ENCODE measurements at places on chromosomes 16 and 17. TPM values are rescaled to one million over a fixed set of nuclear protein-coding genes. Genes with fewer than 3 reads are reported as not detected.

DNA sequence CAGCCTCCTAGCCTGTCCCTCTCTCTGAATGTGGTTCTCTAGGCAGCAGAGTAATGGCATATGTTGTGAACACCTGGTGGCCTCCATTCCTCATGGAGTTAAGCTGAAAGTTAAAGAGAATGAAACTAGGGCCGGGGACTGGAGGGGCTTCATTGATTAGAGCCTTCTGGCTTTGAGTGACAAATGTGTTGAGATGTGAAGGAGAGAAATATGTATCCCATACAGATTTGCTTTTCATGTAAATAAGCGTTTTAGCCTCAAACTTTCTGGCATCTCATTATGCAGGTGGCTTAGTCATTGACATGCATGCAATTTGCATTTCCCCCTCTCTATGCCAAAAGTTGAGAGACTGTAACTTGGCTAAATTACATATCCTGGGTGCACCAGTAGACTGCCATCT, 537.7 kb upstream of the EEF2KMT start:
- DNase-seq = no peak

DNA sequence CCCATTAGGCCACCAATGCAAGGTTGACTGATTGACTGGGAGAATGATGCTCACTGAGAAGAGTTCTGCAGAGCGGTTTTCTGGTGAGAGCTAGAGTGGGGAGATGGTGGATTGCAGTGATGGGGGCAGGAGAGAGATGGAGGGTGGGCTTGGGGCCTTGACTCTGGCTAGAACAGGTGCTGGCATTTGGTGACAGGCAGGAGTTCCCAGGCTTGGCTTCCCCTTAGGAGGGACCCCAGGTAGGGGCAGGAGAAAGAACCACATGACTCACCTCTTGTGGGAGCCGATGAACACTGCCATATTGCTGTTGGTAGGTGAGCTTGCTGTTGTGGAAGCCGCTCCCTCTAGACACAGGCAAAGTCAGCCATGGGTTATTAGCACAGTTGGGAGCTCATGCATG, 8.0 kb downstream of the CD300LB start:
- DNase-seq = no peak

DNA sequence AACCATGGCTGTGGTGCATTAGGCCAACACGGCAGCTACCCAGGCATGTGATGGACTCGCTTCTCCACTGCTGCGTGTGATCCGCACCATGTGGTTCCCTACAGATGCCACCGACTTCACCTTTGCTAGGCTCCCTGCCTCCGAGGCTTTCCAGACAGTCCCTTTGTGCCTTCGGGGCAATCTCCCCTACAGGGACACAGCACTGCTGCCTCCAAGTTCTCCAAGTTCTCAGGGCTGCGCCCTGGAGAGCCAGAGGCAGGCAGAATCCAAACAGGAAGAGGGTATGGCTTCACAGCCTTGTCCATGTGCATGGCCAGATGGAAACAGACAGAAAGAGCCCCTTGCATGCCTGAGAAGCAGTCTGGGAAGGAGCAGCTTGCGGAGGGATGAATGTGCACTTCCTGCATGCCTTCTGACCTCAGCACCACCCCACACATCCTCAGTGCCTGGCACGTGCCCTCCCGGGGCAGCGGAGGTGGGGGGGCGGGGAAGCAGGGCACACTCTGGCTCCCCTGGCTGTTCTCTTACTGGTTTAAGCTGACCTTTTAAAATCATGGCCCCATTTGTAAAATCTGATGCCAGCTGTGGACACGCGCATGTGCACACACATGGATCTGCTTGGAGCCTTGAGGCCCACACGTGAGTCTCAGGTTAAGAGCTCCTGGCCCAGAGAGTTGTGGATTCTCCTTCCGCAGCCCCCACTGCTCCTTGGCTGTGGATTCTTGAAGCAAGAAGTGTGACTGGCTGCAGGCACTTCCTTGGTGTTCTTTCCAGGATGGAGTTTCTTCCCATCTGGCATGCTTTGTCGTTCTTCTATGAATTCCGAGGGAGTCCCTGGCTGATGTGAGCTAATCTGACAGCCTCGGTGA, 55.3 kb upstream of the MTSS2 start:
- no peak for DNase-seq

Gene NPIPA1
- total RNA-seq = 115 TPM

DNA sequence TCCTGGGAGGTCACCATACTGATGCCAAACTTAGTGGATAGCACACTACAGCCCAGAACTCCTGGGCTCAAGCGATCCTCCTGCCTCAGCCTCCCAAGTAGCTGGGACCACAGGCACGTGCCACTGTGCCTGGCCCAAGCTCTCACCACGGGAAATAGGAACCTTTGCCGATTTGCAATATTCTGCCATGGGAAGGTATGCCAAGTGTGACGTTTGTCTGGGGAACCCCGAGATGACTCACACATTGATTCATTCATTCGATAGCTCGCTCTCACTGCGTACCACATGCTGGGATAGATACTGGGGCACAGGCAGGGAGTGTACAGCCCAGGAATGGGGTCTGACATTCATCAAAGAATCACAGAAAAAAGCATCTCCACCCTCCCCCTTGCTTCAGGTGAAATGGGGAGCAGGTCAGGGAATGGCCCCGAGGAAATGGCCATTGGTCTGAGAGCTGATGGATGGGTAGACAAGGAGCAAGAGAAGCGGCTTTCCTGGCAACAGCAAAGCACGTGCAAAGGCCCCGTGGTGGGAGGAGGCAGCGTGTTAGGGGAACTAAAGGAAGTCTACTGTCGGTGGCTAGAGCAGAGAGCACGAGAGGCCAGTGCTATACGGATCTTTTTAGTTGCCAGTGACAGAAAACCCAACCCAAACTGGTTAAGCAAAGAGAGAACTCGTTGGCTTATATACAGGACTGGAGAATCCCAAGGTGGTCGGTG, 44.1 kb downstream of the DNAH17 start:
- no peak for DNase-seq

GRCh38 chr16:8656376-8656775, 18.0 kb upstream of the ABAT start:
- no peak for DNase-seq

- DNase-seq = no peak
These were observed 135.7 kb upstream of the NLRP1 start for GRCh38 chr17:5719976-5720375.

DNA sequence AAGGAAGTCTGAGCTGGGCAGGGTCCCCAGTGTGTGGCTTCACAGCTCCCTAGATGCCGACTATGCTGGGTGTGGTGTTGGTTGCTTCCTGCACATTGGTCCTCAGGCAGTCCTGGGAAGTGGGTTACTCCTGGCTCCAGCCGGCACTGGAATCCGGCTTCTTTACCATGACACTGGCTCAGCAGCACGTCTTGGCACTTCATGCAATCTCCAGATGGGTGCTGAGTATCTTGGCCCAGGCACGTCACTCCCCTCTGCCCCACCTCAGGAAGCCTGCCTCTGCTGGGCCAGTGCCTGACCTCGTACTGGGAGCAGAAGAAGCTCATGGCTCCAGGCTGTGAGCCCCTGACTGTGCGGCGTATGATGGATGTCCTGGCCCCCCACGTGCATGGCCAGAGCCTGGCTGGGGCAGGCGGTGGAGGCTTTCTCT, 24.5 kb downstream of the FCSK start:
- DNase-seq = no peak

Gene PSME3IP1
- total RNA-seq = 109 TPM

GRCh38 chr16:14186007-14186794, 115.1 kb downstream of the MRTFB start:
- peak; percentile 52 for DNase-seq

Gene TBC1D3B
- 4.0 TPM for total RNA-seq

GRCh38 chr16:1036726-1037393, 35.7 kb upstream of the SSTR5 start:
- DNase-seq = no peak

GRCh38 chr16:84277244-84277823, 17.3 kb upstream of the WFDC1 start:
- peak; percentile 73 for DNase-seq

DNA sequence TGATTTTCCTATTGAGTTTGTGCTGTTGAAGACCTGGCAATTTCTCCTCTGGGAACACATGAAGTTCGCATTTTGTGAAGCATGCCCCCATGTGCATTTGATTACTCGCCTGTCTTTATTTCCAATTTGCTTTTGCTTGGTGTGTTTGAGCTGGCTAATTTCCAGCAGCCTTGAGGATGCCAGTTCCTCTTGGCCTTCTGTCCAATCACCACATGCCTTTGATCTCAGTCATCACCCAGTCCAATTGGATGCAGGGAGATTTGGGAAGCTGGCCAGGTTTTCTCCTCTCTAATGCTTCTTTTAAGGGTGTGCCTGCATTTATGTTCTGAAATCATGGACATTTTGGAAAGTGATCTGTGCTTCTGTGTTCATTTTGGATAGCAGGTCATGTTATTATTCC, 3.8 kb upstream of the TMEM100 start:
- DNase-seq = no peak

DNA sequence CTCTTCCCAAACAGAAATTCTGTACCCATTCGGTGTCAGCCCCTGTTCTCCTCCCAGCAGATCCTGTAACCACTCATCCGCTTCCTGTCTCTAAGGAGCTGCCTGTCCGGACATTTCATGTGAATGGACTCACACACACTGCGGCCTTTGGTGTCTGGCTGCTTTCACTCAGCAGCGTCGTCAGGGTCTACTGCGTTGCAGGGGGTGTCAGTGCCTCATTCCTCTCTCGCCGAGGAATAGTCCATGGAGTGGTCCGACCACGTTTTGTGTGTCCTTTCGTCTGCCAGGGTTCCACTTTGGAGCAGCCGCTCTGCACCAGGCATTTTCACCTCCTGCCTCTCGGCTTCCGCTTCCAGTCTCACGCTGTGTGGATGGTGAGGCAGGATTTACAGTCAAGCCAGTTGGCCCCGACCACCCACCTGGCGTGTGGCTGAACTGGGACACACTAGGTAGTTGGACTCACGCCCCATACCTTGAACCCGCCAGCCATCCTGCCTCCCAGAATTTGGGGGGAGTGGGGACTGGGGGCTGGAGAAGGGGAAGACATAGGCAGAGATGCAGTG, 188.2 kb upstream of the CIBAR2 start:
- no peak for DNase-seq

GRCh38 chr16:25978218-25978617, 286.5 kb downstream of the HS3ST4 start:
- DNase-seq = no peak

Gene MAP2K3
- total RNA-seq = 37.5 TPM

GRCh38 chr16:88904676-88905365, 38.4 kb upstream of the PABPN1L start:
- DNase-seq = no peak

Gene ARL6IP1
- 94.4 TPM for total RNA-seq

DNA sequence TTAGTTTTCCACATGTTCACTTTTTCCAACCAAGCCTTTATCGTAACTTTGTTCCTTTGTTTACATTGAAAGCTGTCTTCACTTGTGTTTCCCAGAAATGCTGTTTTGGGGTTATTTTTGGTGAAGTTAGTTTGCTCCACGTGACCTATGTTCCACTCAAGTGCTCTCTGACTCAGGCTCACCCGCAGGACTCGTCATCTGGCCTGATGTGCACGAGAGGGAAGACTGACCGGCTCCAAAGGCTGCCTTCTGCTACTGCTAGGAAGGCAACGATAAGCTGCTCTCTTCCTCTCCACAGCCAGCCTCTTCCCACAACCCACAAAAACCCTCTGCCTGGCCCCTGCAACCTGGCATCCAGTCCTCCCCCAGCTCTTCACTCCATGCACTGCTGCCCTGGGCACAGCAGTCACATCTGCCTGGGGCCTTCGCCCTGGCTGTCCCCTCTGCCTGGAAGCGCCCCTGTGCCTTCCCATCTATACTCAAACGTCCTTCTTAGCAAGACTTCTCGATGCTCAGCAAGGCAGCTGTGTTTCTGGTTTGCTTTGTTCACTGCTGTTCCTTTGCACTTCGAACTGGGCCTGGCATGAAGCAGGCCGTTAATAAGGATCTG, 28.0 kb downstream of the ZCCHC14 start:
- peak; percentile 16 for DNase-seq

DNA sequence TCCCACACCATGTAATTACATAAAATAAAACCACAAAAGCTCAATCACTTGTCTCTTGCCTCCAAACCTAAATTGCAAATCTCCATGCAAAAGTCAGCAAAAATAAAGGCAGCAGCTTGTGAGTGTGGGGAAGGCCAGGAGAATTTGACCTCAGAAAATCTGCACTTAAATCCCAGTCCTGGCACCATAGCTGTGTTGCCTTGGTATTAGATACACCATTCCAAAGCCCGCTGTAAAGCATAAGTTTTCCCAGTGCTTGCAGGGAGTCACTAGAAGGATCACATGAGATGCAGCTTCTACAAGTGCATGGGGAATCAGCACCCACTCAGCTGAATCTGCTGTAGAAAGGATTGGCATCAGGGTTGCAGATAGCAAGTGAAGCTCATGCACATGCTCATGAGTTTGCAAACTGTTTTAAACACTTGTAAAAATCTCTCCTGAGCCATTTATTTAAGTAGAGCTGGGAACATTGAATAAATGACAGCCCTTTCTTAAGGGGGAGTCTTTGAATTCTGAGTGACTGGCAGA, 495.0 kb upstream of the HSBP1 start:
- no peak for DNase-seq

DNA sequence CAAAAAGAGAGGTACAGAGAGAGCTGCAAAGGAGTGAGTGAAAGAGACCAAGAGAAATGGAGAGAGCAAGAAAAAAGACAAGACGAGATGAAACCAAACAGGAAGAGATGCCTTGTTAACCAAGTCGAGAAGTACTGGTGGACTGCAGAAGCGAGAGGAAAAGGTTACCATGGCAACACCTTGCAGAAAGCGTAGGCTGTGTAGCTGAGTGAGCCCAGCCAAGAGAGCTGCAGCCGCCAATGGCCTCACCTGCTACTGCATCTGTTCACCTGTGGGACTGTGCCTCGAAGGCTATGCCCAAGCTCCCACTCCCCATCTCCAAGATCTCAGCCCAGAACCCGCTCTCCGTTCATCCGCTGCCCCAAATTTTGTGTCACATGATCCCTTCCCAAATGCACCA, 161.3 kb downstream of the SLC39A11 start:
- no peak for DNase-seq

DNA sequence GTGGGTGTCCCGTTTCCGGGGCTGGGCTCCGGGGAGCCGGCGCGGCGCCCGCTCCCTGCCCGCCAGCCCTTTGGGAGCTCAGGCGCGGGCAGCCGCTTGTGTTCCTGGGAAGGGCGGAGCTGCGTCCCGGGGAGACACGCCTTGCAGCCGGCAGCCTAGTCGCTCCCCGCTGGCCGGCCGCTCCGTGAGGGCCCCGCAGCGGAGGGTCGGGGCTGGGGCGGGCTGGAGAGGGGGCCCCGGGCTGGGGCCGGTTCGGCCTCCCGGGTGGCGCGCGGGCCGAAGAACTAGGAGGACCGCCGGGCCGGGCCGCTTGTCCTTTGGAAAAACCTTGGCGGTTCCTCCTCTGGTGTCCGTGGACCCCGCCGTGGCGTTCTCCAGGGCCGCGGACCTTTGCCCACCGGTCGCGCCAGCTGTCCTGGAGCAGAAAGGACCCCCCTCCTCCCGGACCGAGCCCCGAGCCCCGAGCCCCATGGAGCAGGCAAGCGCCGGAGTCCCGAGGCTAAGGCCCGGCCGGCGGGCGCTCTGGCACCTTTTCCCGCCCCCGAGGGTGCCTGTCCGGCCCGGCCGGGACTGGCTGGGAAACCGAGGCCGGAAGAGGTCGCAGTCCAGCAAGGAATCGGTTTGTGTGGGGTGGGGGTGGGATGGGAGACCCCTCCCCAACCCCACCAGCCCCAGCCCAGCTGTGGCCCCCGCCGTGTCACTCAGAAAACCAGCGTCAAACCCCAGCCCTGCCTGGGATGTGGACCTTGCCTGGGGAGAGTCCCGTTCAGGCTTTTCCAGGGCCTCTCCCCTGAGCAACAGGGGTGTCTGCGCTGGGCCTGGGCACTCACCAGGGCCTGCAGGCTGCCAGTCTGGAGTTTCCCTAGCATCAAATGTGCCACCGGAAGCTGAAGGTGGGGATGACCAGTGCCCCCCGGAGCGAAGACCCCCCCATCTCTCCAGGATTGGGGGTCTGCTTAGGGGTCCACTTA, 6.8 kb upstream of the TBC1D3B start:
- DNase-seq = no peak

- DNase-seq = peak; percentile 89
These were observed 3.0 kb downstream of the BORCS6 start for GRCh38 chr17:8186787-8187516.
